Naive thymus-derived CD8-positive, alpha-beta T cell (primary cell): ENCODE measurements at places on chromosomes 5 and 9. TPM values are rescaled to one million over a fixed set of nuclear protein-coding genes. Genes with fewer than 3 reads are reported as not detected.

Gene PCDHB7
- not detected for polyA plus RNA-seq

Gene SIT1
- 91.6 TPM for polyA plus RNA-seq

Gene NTNG2
- polyA plus RNA-seq, result 0.96 TPM

Gene OR1Q1
- not detected for polyA plus RNA-seq

Gene CNTLN
- not detected for polyA plus RNA-seq

Gene SPATA31E1
- polyA plus RNA-seq, result not detected

Gene HAND1
- polyA plus RNA-seq, result not detected

Gene CCIN
- 0.09 TPM for polyA plus RNA-seq

Gene FCHO2
- polyA plus RNA-seq, result 0.60 TPM

Gene GFI1B
- polyA plus RNA-seq, result not detected

Gene CCDC192
- not detected for polyA plus RNA-seq

Gene FABP6
- not detected for polyA plus RNA-seq

Gene PKD2L2
- polyA plus RNA-seq, result 0.32 TPM

Gene CD180
- polyA plus RNA-seq, result 0.08 TPM

Gene ADAMTSL1
- polyA plus RNA-seq, result not detected

Gene PCSK5
- 14.7 TPM for polyA plus RNA-seq

Gene PCDHAC1
- polyA plus RNA-seq, result not detected

Gene ENTPD2
- not detected for polyA plus RNA-seq

Gene PCDHGB3
- 0.10 TPM for polyA plus RNA-seq

Gene SLCO6A1
- polyA plus RNA-seq, result not detected

Gene KIF12
- polyA plus RNA-seq, result not detected

Gene ANKRD18A
- polyA plus RNA-seq, result not detected

Gene FAM169A
- polyA plus RNA-seq, result 7.7 TPM

Gene DMRT3
- polyA plus RNA-seq, result not detected

Gene IL31RA
- not detected for polyA plus RNA-seq

Gene GBGT1
- polyA plus RNA-seq, result not detected

Gene DCANP1
- not detected for polyA plus RNA-seq

Gene LCN9
- not detected for polyA plus RNA-seq

Gene DRD1
- polyA plus RNA-seq, result not detected

Gene EXOSC2
- polyA plus RNA-seq, result 18.7 TPM

Gene OTP
- polyA plus RNA-seq, result not detected

Gene LRRC19
- polyA plus RNA-seq, result not detected

Gene IFNA2
- polyA plus RNA-seq, result not detected

Gene ACOT12
- not detected for polyA plus RNA-seq
